GM12891 (cell line): ENCODE measurements at places on chromosomes 6 and 20.

GRCh38 chr20:43938932-43939761 lies 24.5 kb downstream of the TOX2 start:
- no peak for DNase-seq

DNA sequence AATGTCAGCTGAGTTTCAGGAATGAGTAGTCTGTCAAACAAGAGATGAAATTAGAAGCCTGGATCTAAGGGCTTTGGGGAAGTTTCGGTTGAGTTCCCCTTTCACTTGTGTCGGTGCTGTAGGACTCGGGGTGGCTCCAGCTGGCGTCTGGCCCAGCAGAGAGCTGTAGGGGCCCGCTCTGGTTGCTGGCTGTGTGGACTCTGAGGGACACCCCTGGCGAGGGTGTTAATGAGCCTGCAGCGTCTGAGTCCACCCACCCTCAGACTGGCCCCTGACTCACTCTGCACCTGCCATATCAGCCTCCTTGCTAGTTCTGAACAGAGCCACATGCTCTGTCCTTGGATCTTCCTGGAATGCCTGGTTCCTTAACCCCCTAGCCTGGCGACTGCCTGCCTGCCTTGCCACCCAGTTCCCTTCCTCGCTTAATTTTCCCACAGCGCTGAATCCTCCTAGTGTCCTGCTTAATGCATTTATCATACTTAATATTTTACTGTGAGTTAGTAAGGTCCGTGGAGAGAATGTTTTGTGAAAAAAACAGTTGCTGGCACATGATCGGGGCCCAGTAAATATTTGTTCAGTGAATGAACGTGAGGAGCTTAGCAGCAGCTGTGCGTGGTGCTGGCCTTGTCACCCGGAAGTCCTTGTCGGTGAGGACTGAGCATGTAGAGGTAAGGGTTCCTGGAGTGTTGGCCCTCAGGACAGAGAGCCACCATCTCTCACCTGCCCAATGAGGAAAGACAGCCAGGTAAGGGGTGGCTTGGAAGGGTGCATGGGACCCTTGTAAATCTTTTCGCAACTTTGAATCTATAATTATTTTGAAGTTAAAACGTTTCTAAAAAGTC lies 1.6 kb downstream of the DNAJC5 start:
- no peak for DNase-seq

DNA sequence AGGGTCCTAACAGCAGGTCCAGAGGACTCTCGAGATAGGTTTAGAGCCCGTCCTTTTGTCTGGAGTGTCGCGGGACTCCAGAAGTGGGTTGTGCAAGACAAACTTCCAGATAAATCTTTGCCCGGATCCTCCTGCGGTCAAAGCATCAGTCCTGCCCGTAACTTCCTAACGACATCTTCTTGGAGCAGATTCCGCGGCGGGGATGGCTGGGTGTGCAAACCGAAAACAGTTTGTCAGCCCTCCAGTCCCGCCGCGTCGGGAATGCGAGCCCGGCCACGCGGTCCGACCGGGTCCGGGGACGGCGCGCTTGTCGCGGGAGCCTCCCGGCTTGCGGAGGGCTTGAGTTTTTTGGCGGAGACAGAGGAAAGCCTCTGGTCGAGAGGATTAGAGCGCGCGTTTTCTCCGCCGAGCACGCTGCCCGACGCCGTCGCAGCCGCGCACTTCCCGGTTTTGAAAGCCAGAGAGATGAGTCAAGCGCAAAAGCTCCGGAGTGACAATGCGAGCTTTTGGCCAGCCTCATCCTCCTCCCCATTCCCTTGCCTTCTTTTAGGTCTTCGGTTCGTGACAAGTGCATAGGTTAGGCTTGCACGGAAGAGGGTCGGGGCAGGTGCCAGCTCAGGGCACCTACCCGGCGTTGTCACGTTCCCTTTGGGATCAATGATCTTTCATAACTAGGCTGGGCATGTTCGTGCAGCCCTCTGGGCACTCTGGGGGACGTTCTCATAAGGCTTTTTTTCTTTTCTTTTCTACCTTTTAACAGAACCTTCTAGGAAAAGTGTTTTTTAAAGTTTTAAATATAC lies 91.3 kb upstream of the PRDM1 start:
- DNase-seq = no peak

DNA sequence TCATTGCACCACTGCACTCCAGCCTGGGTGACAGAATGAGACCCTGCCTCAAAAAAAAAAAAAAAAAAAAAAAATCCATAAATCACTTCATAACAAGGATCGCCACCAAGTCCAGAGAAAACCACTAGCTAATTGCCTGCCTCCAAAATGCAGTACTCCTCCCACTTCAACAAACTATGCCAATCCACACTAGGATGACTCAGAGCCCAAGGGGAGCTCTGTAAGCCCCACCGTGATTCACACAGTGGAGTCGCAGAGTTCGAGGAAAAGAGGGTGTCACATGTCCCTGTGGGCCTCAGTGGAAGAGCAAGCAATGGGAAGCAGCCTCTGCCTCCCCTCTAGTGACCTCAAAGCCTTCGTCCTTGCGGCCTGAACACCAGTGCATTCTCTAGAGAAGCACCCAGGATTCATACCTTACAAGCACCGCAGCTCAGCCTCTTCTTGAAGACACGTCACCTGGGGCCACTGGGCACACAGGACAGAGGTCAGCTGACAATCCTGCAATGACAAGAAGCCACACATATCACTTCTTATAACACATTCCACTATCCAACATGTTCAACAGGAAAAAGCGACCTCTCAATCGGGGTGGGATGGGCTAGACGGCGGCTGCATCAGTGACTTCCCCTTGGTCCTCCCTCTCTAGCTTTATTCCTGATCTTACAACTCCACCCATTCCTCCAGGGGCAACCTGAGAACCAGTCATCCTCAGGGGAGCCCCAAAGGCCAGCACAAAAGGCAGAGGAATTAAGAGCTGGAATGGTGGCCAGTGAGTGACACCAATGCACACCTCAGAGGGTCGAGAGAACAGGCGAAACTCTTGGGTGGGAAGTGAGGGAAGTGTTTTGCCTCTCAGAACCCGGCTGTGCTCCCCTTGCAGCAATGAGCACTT lies 8.9 kb downstream of the SNHG17 start:
- no peak for DNase-seq

DNA sequence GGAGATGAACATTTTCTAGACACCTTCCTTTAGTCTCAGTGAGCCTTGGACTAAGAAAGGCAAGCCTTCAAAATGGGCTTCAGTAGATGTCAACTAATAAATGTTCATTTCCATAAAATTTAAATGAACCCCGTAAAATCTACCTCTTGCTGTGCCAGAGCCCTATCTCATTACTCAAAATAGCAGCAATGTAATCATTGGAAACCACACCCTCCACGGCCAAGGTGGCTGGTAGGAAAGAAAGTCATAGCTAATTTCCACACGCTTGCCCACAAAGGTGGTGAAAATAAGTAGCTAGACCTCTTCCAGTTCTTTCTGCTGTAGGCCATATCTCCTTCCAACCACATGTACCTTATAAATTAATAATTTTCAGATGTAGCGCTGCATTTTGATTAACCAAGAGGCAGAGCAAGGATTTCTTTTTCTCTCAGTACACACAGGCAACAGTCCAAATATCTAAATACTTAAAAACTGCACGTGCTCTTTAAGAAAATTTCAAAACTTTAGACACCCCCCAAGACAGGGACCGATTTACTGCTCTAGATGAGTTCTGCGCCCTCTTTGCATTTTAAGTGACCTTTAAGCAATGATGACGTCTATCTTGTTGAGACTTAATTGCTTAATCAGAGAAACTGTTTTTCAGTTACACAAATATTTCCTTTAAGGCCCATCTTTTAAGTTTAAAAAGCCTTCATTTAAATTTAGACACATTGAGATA lies 290.8 kb downstream of the ZNF217 start:
- no peak for DNase-seq

DNA sequence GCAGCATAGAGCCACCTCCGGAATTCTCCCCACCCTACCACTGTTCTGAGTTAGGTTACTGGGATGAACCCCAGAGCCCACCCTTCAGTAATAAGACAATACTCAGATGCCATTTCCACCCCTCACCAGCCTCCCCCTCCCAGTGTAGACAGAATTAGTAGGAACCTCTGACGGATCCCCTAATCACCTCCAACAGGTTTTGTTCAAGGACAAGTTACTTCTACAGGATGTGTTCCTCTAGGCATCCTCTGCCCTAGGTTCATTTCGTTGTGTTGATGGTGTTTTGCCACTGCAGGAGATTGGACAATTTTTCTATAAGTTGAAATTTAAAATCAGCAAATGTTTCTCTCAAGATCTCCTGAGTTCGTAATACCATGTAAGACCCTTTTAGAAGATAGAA lies 22.8 kb downstream of the PLEKHG1 start:
- no peak for DNase-seq

- no peak for DNase-seq
Measured at GRCh38 chr6:75946146-75946831, 126.2 kb downstream of the IMPG1 start.

GRCh38 chr20:54231036-54231435 lies 23.1 kb downstream of the PFDN4 start:
- no peak for DNase-seq

DNA sequence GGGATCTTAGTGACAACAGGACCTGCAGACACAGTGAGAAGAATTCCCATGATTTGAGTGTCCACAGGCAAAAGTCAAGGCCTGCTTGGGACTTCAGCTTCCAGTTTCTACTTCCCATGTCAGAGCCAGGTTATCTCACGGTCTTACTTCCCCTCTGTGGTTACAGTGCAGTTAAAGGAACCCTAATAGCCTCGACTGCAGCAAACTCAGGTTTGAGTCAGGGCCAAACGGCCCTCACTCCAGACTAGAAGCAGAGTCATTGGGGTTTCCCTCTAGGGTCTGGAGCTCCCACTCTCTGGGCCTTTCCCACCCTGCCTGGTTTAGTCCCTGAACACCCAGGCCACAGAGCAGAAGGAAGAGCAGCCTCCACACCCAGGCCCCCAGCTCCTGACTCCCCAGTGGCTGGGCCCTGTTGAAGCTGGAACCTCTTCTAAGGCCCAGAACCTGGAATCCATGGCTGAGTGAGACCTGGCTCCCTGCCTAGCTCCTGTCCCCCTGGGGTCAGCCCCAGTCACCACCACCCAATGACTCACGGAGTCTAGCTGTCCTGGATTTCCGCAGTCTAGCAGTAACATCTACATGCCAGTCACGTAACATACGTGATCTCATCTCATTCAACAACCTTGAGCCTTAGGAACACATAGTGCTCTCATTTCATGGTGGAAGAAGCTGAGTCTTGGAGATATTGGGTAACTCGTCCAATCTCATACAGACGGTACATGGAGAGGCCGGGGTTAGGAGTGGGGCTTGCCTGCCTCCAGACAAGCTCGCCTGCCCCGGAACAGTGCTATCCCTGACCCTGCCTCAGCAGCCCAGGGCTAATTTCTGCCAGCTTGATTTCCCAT lies 9.2 kb upstream of the GHRH start:
- DNase-seq = peak; percentile 34

DNA sequence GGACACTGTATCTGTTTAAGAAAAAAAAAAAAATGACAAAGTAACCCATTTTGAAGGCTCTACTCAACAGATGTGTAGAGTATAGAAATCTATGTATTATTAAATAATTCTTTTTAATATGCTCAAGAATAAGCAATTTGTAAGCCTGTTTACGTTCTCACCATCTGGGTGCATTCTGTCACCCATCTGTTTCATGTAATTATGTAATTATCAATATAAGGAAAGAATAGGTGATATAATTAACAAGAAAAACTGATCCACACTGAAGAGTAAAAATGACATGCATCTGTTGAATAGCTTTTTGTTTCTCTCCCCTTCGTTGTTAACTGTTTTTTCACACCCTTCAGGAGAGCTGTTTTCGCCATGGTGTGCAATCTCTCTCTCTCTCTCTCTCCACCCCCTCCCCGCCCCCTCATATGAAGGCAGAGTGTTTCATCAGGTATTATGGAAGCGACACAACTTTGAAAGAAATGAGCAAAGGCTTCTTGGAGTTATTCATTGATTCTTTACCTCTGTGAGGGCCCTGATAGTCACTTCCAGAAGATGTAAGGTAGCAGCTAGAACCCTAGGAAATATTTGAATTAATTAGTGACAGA lies 154.3 kb upstream of the INSM1 start:
- DNase-seq = no peak
